ENCODE measurements at places on chromosomes 1 and 21.

GRCh38 chr21:29725025-29725736 is 214.6 kb downstream of the GRIK1 start:
- no peak for DNase-seq

- DNase-seq, result no peak
Observed at GRCh38 chr1:209503196-209503595, 80.3 kb upstream of the CAMK1G start.

- DNase-seq, result no peak
Observed at GRCh38 chr1:103265551-103265950, 157.2 kb upstream of the COL11A1 start.

DNA sequence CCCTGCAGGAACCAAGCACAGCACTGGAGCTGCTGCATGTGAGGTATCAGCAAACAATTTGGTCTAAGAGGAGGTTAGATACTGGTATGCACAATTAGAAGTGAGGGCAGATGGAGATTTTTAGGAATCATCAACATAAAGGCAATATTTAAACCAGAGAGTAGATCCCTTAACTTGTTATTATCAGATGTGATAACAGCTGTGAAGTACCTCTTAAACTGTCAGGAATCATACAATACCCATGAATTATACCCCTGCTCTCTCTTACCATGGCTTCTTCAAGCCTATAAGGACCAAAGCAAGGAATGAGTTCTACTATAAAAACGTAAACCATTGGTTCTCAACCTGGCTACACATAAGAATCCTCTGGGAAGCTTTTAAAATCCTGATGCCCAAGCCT is 3.9 kb downstream of the BCAR3 start:
- peak; percentile 1 for DNase-seq
